Activated CD8-positive, alpha-beta memory T cell treated with anti-CD3 and anti-CD28 coated beads, Interleukin-2, amount 10 ng/mL, durations not matched to agents 7 days and 5 days (primary cell): ENCODE measurements at places on chromosomes 2 and 18. TPM values are rescaled to one million over a fixed set of nuclear protein-coding genes. Genes with fewer than 3 reads are reported as not detected.

The ELOA2 gene
- not detected for total RNA-seq

GRCh38 chr2:110724820-110725219 lies 7.6 kb upstream of the ACOXL start:
- peaks cover 2% of the 10 kb centered on the region for H3K4me1 ChIP-seq
- H3K27ac ChIP-seq: no peak overlapping the region
- no peak for DNase-seq
- no peak overlapping the region for H3K4me3 ChIP-seq
- H3K27me3 ChIP-seq: peaks cover 33% of the 10 kb centered on the region
- H3K36me3 ChIP-seq: no peaks in the 10 kb centered on the region

The DNAJC5G gene
- not detected for total RNA-seq

The DRC1 gene
- total RNA-seq: not detected

The ZNF396 gene
- 1.1 TPM for total RNA-seq

- H3K27me3 ChIP-seq: no peaks in the 10 kb centered on the region
- H3K4me1 ChIP-seq: no peaks in the 10 kb centered on the region
- DNase-seq: no peak
Observed at GRCh38 chr18:51020536-51020935, 9.5 kb upstream of the SMAD4 start.

DNA sequence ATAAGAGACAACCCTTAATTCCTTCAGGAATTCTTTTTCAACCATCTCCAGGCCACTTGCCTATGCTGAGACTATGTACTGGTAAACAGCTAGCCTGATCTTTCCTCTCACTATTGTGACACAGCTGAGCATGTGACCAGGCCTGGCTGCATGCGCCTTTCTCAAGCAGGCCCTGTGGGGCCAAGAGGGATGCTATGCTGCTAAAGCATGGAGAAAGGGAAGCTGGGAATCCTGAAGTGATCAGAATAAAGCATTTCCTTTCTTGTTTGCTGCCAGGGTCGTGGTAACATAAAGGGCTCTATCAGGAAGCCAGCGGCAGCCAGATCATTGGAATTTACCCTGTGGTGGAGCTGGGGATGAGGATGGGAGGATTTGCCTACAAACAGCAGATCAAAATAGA lies 29.8 kb upstream of the LCLAT1 start:
- DNase-seq: no peak
- no peaks in the 10 kb centered on the region for H3K27me3 ChIP-seq
- peaks cover 14% of the 10 kb centered on the region for H3K4me1 ChIP-seq
- H3K36me3 ChIP-seq: no peaks in the 10 kb centered on the region
- no peak overlapping the region for H3K27ac ChIP-seq

DNA sequence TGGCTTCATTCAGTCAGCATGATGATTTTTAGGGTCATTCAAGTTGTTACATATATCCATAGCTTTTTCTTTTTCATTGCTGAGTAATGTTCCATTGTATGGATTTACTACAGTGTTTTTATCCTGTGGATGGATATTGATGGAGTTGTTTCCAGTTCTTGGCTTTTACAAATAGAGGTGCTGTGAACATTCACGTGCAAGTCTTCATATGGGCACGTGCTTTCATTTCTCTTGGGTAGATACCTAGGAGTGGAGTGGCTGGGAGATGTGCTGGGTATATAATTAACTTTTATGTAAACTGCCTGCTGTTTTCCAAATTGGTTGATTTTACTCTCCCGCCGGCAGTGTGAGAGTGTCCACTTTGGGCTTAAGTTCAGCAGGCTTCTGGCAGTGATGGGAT lies 16.5 kb downstream of the AGAP1 start:
- no peaks in the 10 kb centered on the region for H3K4me1 ChIP-seq
- DNase-seq: no peak
- H3K36me3 ChIP-seq: no peaks in the 10 kb centered on the region
- no peak overlapping the region for H3K4me3 ChIP-seq

The TDRD15 gene
- not detected for total RNA-seq

The CD302 gene
- total RNA-seq: 0.20 TPM

GRCh38 chr2:176149481-176149938 lies 1.8 kb upstream of the HOXD4 start:
- H3K36me3 ChIP-seq: no peaks in the 10 kb centered on the region
- no peak overlapping the region for H3K27ac ChIP-seq
- no peaks in the 10 kb centered on the region for H3K4me1 ChIP-seq
- H3K27me3 ChIP-seq: peaks cover 95% of the 10 kb centered on the region

GRCh38 chr2:70029814-70030409 lies 57.4 kb upstream of the PCBP1 start:
- H3K4me1 ChIP-seq: peaks cover 8% of the 10 kb centered on the region

- peaks cover 36% of the 10 kb centered on the region for H3K4me1 ChIP-seq
- no peak overlapping the region for H3K4me3 ChIP-seq
- peak; percentile 59 for DNase-seq
- H3K36me3 ChIP-seq: no peaks in the 10 kb centered on the region
Observed at GRCh38 chr2:230861552-230862255, 3.0 kb upstream of the ITM2C start.

The SLC11A1 gene
- 0.35 TPM for total RNA-seq

- H3K36me3 ChIP-seq: peaks cover 6% of the 10 kb centered on the region
- H3K4me1 ChIP-seq: peaks cover 63% of the 10 kb centered on the region
- no peaks in the 10 kb centered on the region for H3K27me3 ChIP-seq
- no peak for DNase-seq
- H3K27ac ChIP-seq: no peak overlapping the region
- H3K4me3 ChIP-seq: no peak overlapping the region
Observed at GRCh38 chr2:156486147-156486546, 50.0 kb downstream of the GPD2 start.
